Stimulated activated CD4-positive, alpha-beta T cell treated with anti-CD3 and anti-CD28 coated beads, Interleukin-4, amount 100 ng/mL, for 48 hours (primary cell): ENCODE measurements at places on chromosomes 3 and 15.

DNA sequence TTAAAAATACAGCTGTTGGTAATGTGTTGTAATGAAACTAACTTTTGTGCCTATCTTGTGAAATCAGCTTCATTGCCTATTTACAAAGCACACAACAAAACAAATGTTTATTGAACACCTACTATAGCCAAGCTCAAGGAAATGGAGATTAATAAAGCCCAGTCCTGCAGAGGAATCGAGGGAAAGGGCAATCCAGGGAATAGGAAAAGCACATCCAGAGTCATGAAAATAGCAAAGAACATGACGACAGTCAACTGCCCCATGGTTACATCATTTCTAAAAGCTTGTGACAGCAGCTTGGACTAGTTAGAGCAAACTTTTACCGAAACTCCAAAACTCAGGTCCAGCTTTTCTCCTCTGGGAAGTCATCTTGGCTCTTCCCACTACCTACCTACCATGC is 157.3 kb downstream of the LIPC start:
- DNase-seq: no peak

GRCh38 chr15:86278586-86278985 is 198.9 kb downstream of the AGBL1 start:
- DNase-seq: no peak

GRCh38 chr3:172673210-172673679 is 37.6 kb downstream of the NCEH1 start:
- DNase-seq: peak; percentile 59

- DNase-seq: no peak
Measured at GRCh38 chr3:157418104-157418503, 18.5 kb upstream of the PTX3 start.

DNA sequence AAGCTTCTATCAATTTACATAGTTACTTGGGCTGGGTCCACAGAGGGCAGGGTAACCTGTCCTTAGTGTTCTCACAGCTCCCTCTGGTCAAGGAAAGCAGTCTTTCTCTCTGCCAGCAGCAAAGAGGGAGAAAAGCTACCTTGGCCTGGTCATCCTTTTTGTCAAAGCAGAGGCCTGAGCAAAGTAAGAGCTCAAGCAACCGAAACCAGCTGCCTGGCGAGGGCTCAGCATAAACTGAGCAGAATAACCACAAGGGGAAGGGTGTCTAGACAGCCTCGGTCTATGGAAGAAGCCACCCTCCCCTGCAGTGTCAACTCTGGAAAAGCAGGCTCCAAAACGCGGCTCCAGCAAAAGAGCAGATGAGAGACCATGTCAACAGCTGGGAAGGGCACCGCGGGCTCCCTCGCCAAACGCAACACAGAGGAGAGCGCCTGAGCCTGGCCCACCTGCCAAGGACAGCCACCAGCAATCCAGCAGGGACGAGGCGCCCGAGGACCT is 17.4 kb downstream of the LRIG1 start:
- no peak for DNase-seq

- DNase-seq: no peak
Measured at GRCh38 chr15:80608688-80609087, 86.4 kb upstream of the ABHD17C start.

DNA sequence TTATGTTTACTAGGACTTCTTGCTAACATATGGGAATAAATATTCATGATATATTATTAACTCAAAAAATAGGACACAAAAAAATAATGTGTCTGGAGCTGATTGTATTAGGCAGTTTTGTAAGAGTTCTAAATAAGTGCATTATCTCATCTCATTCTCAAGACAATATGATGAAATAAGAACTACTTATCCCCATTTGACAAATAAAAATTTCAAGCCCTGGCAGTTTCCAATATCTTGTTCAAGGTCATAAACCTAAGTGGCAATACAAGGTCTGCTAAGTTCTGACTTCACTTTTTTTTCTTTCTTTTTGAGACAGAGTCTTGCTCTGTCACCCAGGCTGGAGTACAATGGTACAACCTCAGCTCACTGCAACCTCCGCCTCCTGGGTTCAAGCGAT is 18.3 kb downstream of the RPN1 start:
- DNase-seq: no peak

GRCh38 chr3:45105855-45106671 is 40.1 kb downstream of the CDCP1 start:
- DNase-seq: peak; percentile 51

- no peak for DNase-seq
Measured at GRCh38 chr3:172280406-172281051, 167.7 kb downstream of the GHSR start.

GRCh38 chr15:44328135-44328534 is 39.6 kb downstream of the GOLM2 start:
- no peak for DNase-seq

- DNase-seq: no peak
Measured at GRCh38 chr15:46856839-46857502, 860.3 kb upstream of the SEMA6D start.

GRCh38 chr3:57889807-57890206 is 118.4 kb upstream of the FLNB start:
- DNase-seq: no peak

- DNase-seq: no peak
Measured at GRCh38 chr3:120909602-120909878, 1.5 kb downstream of the STXBP5L start.

DNA sequence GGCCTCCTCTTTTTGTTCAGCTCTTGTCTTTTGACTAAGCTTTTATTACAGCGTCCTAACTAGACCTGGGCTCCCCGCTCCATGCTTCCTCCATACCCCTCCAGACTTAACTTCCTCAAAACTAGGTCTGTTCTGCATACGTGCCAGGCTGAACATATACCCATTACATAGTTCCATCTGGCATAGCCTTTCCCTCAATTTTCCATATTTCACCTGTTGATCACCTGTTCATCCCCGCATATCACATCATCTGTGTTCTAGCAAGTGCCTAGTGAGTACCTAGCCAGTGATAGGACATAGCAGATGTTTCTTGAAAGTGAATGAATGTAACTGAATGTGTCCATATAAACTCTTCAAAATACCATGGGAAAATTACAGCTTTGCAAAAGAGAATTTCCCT is 36.0 kb downstream of the PARP14 start:
- no peak for DNase-seq

- DNase-seq: no peak
Measured at GRCh38 chr3:110886222-110886893, 185.3 kb upstream of the NECTIN3 start.

DNA sequence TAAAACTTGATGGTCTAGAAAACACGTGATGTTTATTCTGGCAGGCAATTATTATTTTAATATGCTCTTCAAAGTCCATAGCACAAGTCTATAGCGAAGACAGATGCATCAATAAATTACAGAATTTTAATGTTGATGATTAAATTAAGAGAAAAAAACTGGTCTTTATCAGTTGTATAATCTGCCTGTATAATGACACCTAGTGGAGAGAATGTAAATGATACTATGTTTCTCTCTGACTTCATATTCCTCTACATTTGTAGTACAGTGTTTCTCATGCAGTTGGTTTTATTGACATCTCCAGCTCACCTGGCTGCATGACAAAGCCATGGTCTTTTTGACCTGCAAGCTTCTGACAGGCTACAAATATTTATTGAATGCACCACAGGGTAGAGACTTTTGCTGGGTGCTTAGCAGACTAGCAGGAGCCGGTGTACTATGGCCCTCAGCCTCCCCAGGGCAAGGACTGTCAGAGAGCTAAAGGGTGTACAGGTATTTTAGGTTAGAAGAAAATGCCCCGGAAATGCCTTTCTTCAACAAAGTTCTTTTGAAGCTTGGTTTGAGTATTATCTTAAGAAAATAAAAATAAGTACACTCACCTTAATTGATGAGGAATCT is 289.9 kb downstream of the GAP43 start:
- DNase-seq: no peak

GRCh38 chr15:85691350-85692240 is 103.1 kb downstream of the KLHL25 start:
- DNase-seq: no peak

DNA sequence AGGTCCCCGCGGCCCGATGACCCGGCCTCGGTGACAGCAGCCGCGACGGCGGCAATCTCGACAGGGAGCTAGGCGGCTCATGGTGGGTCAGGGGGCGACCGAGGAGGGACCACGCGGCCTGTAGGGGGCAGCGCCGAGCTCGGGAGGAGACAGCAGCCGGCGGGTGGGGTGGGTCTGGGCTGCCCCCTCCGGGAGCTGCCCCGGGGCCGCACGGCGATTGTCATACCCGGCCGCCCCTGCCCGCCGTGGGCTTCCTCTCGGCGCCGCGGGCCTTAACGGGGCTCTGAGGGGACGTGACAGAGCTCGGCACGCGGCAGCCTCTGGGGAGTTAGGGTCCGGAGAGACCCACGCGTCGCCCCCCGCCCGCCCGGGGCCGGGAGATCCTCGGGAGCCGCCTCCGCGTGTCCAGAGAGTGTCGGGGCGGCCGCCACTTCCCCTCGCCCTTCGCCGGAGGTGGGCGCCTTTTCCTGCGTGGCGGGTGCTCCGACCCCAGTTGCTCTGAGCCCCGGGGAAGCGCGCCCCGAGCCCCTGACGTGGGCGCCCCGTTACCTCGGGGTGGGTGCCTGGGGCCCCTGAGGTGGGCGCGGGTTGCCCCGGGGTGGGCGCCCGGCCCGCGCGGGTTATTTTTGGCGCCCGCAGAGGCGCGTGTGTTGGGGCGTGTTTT is 539 bp upstream of the PLCL2 start:
- DNase-seq: peak; percentile 70

DNA sequence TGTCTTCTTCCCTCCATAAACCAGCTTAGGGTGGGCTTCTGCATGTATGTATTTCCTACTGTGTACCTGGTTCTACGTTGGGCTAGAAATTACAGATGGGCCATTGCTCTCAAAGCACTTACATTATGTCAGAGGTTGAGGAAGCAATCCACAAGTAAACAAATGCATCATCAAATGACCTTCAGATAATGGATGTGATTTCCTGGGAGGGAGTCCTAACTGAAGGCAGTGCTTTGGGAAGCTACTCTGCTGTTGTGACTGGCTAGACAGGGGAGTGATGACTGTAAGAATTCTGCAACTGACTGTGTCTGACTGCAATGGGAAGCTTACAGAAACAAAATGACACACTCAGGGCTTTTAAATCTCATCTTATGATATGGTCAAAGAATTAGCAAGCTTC is 71.0 kb upstream of the PRR23E start:
- no peak for DNase-seq

DNA sequence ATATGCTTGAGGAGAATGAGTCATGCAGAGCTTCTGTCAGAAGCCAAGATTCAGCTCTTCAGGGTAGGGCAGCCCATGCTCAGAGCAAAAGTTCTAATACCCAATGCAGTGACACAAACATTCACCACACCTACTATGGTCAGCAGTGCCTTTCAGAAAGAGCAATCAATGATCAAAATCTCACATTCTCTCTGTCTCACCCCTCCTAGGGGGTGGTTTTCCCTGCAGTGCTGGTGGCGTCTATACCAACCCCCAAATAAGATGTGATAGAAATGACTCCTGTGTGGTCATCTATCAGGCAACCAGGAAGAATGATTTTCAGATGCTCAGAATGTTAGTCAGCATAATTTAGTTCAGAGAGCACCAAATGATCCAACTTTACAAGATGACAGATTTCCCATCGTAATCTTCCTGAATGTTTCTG is 385.3 kb downstream of the NTRK3 start:
- no peak for DNase-seq

DNA sequence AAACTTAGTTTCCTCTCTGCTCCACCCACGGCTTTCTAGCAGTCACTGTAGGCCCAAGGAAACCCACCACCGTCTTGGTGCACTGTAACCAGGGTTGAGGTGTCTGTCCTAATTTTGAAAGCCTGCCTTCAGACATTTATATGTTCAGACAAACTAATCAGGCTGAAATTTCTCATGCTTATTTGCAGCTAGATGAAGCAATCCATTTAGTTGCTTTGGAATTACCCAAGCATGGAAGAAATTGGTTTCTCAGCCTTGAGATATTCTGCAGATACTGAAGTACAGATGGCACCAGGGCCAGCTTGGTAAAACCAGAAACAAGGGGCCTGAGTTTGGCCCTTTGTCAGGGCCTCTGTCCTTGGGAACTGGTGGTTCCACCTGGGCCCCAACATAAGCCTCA is 105.4 kb downstream of the CACNA1D start:
- DNase-seq: no peak

DNA sequence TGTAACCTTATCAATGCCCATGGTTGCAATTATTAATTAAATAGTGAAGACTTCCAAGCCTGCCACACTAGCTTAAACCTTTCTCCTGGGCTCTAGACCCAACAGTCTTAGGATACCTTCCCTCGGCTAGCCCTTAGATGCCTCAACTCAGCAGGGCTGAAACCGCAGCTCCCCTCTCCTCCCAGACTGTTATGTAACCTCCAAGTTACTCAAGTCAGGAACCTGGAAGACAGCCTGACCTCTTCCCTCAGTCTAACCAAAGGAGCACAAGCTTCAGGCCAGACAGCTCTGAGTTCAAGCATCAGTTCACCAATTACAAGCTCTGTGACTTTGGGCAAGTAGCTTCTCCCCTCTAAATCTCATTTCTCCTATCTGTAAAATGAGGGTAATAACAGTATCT is 70.5 kb upstream of the HACD2 start:
- no peak for DNase-seq

- DNase-seq: no peak
Measured at GRCh38 chr3:49265661-49266386, 11.2 kb downstream of the C3orf62 start.

DNA sequence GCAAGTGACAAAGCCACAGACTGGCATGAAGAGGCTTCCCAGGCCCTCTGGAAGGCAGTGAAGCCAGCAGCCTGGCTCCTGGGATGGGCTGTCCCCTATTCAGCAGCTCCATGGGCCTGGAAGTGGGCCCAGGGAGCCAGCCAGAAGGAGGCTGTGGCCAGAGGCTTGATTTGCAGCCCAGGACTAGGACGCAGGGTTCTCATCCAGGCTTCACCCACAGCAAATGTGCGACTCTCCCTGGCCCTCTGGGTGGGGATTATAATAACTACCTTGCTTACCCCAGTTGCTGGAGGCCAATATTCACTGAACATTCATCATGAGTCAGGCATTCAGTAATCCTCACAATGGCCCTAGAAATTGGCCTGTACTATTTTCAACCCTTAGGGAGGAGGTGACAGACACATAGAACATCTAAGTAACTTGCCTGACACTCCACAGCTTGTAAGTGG is 24.6 kb upstream of the SRP14 start:
- no peak for DNase-seq

GRCh38 chr3:37751967-37752648 is 109.6 kb upstream of the CTDSPL start:
- DNase-seq: no peak

DNA sequence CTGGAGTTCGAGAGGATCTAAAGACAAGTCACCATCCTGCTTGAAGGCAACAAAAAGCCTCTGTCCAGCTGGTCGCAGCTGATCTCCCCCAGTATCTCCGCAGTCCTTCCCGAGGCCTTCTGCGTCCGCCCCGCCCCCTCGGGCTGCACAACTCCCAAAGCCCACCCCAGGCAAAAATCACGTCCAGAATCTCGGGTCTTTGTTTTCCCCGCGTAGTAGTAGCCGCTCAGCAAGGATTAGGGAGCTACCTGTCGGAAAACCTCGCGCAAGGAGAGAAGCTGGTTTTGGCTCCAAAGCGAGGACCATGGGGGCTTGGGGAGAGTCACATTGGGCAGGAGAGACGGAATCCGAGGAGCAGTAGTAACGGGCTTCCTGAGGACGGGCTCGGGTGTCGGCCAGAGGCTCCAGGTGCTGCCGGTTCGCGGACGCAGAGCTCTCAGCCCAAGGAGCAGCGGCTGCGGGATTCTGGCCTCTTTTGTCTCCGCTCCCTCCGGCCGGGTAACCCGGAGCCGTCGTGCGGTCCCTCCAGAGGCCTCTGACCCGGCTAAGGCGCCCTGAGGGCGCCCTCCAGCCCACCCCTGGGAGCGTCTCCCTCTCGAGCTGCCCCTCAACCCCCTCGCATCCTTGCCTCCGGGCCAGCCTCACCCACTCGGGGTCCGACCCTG is 401 bp downstream of the ZSCAN29 start:
- DNase-seq: no peak

- no peak for DNase-seq
Measured at GRCh38 chr3:190361791-190362190, 26.2 kb upstream of the CLDN16 start.
